HS-5 (cell line): ENCODE measurements at places on chromosomes 6 and 20.

GRCh38 chr6:132359886-132360285, 41.4 kb downstream of the MOXD1 start:
- DNase-seq, result no peak

- no peak for DNase-seq
Observed at GRCh38 chr6:44298055-44298803, 14.9 kb downstream of the AARS2 start.

GRCh38 chr6:9204171-9204570, 768.8 kb upstream of the SLC35B3 start:
- DNase-seq, result peak; percentile 88

- DNase-seq, result no peak
Observed at GRCh38 chr20:40956542-40957264, 71.9 kb upstream of the TOP1 start.

DNA sequence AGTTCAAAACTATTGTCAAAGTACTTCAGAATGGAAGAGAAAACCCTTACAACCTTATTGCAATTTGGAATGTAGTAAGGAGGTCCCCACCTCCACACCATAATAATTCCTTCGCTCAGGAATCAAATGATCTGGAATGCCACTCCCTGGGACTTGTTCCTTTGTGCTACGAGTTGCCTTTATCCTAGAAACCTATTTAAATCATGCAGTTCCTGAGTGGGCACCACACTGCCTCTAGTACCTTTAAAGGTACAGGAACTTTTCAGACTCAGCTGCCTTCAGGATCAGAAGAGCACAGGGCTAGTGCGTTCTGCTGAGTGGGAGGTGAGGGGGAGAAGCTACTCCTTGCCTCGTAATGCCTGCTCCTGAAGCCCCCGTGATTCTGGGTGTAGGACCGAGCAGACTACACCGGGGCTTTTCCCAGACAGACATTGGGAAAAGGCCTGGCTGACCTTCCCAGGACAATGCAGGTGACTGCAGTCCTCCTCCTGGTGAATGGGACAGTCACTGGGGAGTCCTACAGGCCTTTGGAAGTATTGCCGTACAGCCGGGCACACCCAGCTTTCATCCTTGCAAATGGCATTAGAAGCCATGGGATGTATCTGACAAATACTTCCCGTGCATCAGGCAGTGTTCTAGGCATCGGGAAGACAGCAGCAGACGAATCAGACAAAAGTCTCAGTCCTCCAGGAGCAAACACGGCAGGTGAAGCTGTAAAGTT, 11.8 kb upstream of the TUBB2B start:
- no peak for DNase-seq

DNA sequence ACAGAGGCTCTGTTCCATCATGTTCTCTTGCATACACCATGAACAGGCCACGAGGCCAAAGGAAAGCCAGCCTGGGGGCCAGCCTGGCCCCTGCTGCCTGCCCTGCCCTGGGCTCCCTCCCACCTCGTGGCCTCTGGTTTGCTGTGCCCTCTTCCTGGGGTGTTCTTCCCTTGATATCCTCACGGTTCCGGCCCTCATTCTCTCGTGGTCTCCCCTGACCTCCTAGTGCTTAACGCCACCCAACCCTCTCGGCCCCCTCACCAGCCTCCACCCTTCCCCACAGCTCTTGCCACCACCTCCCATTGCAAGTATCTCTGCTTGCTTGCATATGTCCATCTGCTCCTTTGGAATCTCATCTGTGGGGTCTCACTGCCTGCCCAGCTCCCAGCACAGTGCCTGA, 73.0 kb downstream of the GNAS-AS1 start:
- no peak for DNase-seq

- no peak for DNase-seq
Observed at GRCh38 chr6:168165373-168165772, 86.4 kb upstream of the FRMD1 start.

- no peak for DNase-seq
Observed at GRCh38 chr6:7786214-7786661, 60.3 kb downstream of the BMP6 start.

DNA sequence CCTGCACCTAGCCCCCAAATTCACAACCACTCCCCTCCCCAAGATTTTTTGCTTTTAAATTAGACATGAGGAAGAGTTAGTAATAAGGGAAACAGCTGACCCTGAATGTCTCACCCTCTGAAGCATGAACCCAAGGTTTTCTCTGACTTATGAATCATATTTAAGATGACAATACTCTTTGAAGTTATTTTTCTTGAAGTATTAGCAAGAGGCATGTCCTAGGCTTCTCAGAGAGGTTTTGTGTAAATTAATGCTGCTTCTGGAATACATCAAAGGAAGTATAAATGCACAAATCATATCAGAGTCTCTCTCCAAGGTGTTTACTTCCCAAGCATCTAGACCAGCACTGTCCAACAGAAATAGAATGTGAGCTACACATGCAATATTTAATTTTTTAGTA, 408.1 kb upstream of the MARCKS start:
- peak; percentile 35 for DNase-seq

DNA sequence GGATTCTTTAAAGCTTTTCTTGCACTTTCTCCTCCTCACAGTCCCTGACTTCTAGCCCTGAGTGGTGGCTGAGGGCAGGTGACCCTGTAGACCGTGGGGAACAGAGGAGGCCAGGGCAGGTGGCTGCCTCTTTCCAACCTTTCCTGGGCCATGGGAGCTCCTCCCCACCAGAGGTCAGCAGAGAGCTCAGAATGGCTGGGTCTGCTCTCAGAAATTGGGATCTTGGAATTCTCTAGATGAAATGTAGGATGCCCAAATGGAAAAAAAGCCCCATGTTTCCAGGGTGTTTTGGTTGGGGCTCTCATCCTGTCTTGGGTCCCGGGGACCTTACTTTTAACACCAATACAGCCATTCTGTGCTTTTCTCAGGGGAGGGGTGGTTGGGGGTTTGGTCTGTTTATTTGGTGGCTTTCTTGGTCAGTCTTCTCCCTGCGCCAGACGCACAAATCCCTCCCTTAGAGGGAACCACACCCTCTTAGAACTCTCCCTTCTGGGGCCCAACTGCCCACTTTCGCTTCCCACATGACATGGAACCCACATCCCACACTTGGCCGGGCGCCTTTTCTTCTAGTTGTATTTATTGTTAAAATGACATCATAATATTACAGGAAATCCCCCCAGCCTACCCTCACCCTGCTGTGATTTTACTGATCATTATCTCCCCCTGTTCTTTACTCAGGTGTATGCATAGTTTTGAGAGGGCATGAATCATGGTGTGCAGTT, 17.9 kb downstream of the GNAS start:
- no peak for DNase-seq

GRCh38 chr20:49832632-49833327, 20.2 kb downstream of the SLC9A8 start:
- DNase-seq, result no peak

GRCh38 chr6:39224523-39225182, 4.6 kb downstream of the KCNK5 start:
- no peak for DNase-seq

DNA sequence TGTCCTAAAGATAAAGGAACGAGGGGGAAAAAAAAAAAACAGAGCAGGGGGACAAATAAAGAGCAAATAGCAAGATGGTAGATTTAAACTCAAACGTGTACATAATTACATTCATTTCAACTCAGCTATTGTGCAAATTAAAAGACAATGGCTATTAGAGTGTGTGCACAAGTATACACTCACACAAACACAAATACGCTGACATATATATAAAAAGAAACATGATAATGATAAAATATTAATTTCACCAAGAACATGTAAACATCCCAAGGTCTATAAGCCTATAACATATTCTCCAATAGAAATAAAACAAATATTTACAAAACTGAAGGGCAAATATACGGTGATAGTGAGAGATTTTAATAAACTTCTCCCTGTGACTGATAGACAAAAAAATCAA, 1354.9 kb upstream of the GJE1 start:
- DNase-seq, result no peak

DNA sequence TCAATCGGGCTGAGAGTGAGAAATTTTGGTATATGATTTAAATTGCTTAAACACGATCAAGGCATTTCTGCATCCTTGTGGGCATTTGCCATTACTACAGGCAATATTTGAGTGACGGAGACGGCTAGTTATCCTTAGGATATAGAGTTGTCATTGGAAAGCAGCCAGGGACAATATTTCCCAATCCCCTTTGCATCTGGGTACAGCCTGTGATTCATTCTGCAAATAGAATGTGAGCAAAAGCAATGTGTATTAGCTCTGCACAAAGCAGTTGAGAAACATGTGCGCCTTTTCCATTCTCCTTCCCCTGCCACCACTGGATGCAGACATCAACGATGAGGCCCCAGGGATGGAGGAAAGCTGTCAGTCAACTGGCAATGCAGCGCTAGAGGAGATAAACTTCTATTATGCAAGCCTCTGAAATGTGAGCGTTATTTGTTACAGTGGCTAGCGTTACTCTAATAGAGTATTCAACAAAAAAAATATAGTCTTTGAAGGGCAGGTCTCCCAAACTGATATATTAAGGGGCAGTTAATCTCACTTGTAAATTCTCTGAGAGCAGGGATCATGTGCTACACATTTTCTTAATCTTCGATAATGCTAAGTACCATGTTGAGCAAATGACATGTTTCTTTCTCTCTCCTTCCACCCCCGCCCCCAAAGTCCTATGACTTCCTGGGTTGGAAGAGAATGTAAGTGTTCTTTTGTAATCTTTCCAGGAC, 37.1 kb upstream of the NCOA3 start:
- DNase-seq, result peak; percentile 100

GRCh38 chr6:160015778-160016684, 47.1 kb downstream of the IGF2R start:
- no peak for DNase-seq

DNA sequence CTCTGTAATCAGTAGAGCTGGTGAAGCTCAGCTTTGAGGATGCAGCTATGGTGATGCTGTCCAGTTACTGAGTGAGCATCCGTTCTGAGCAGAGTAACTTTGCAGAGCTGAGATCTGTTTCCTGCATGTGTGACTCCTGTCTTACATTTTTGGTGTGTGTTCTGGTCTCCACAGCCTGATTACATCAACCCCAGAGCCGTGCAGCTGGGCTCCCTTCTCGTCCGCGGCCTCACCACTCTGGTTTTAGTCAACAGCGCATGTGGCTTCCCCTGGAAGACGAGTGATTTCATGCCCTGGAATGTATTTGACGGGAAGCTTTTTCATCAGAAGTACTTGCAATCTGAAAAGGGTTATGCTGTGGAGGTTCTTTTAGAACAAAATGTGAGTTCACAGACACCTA, 81.6 kb downstream of the FAM120B start:
- DNase-seq, result no peak

DNA sequence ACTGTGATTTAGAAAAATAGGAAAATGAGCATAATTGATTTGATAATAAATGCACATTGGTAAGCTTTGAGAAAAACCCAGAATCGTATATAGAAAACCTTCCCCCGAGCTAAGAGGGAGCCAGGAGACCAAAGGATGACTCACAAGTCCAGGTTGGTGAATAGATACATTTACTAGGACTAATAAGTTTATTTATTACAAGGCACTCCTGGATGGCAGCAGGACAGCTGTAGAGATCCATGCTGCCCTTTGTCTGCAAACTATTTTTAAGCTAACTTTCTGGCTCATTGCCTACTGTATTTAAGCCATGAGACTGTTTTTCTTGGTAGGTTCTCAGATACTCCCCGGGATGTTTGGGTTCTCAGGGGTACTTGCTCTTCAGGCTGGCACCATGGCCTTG, 13.4 kb downstream of the CASP8AP2 start:
- no peak for DNase-seq

- DNase-seq, result no peak
Observed at GRCh38 chr20:49330701-49331615, 53.1 kb upstream of the ZNFX1 start.

DNA sequence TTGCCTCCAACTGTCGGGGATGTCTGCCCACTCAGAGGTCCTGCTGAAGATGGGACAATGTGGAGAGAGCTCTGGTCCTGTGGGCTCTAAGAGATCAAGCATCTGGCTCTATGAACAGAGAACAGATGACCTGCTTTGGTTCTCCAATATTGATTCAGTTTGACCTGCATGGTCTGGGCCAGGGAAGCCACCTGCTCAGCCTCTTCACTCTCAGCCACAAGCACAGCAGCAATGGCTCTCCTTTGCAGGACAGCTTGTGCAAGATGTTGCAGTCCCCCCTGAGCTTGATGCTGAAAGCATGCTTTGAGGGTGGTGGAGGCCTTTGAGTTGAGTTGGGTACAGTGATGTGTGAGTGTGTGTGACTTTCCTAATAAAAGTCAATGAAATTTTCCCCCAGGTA, 18.6 kb upstream of the MCM3 start:
- DNase-seq, result no peak

GRCh38 chr6:109456710-109457561, 1.4 kb upstream of the MICAL1 start:
- DNase-seq, result peak; percentile 46

GRCh38 chr6:41787219-41787917, at the start of gene TOMM6:
Gene TOMM6, plus strand, starts transcription at chr6:41787694. Its CDS starts 4 bp downstream, at chr6:41787698.
- DNase-seq, result peak; percentile 80

- DNase-seq, result no peak
Observed at GRCh38 chr6:35018182-35018519, 123.0 kb downstream of the TCP11 start.

GRCh38 chr6:146999766-147000165, 204.5 kb upstream of the STXBP5 start:
- no peak for DNase-seq

- no peak for DNase-seq
Observed at GRCh38 chr6:129130106-129130505, 247.2 kb downstream of the LAMA2 start.

- DNase-seq, result no peak
Observed at GRCh38 chr6:144194293-144194810, 44.0 kb downstream of the STX11 start.

DNA sequence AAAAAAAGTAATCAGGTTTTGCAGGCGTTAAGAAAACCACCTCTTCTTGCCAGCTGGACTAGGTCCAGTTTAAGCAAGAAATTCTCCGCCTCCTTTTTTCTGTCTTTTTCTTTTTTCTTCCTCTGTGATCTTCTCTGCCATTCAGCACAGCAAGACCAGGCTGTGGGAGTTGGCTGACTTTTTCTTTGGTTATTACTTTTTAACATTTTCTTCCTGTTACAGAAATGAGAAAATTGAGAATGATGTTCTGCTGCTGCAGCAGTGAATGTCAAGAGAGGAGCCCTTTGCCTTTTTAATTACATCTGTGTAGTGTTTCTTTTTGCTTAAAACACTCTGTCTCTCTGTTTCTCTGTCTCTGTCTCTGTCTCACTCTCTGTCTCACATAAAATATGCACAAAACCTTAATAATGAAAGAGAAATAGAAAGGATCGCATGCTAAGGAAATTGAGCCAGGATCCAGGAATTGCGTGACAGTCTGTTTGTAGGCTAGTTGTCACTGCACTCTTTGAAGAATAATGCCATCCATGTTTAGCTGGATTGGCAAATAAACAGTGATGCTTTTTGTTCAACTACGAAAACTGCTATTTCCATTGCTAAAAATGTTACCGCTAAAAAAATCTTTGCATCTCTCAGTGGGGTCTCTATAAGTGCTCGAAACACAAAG, 103.2 kb upstream of the SUPT3H start:
- DNase-seq, result no peak
